ENCODE measurements at places on chromosomes 7 and 10.
A peak's percentile ranks its signal among the peaks of the same experiment; 100 is the strongest.

- DNase-seq: no peak
Observed at GRCh38 chr7:50492770-50493519, 42.8 kb upstream of the FIGNL1 start.

DNA sequence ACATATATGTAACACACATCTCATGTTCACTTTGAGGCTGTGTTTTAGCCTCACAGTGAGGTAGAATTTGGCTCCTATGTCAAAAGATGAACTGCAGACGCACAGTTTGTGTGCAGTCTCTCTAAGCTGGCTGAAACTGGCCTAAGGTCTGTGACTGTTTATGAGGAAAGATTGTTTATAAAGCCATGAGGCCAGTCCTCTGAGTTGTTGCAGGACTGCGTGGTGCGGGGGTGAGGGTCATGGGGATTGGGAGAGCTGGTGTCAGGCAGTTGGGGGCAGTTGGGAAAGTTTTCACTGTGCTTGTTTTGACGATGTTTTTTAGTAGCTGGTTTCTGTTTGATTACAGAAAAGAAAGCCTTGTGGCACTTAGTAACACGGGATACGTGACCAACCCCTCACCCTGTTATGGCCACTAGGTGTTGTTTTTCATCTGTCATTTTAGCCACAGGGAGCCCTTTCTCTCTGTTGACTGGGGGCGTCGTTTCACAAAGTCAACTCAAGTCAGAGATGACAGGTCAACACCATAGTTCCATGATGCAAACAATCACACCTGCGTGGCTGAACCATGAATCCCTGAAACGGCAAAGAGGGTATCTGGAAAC lies 310.9 kb downstream of the CCDC3 start:
- no peak for DNase-seq

DNA sequence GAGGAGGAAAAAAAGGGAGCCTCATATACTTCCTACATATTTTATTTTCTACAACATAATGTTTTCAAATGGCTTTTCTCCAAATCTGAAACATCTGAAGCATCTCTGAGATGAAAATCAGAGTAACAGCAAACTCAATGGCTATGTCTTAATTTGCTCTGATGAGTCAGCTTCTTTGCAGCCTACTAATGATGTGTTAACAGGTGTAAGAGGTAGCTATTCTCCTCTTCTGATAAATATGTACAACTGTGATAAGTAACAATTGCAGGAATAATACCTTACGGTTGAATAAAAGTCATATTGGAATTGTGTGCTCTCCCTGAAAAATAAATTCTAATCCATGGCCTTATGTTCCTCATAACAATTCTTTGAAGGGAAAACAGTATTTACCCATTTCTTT lies 45.2 kb downstream of the GNAT3 start:
- DNase-seq: no peak

GRCh38 chr7:66419210-66419609 lies 209.5 kb upstream of the KCTD7 start:
- DNase-seq: no peak

GRCh38 chr7:130959743-130960207 lies 225.8 kb upstream of the KLF14 start:
- DNase-seq: no peak

- DNase-seq: no peak
Observed at GRCh38 chr7:121301446-121302213, 27.2 kb upstream of the WNT16 start.

- DNase-seq: no peak
Observed at GRCh38 chr7:157961731-157962457, 625.1 kb downstream of the DNAJB6 start.

- no peak for DNase-seq
Observed at GRCh38 chr10:24477915-24478314, 245.8 kb downstream of the ARHGAP21 start.

DNA sequence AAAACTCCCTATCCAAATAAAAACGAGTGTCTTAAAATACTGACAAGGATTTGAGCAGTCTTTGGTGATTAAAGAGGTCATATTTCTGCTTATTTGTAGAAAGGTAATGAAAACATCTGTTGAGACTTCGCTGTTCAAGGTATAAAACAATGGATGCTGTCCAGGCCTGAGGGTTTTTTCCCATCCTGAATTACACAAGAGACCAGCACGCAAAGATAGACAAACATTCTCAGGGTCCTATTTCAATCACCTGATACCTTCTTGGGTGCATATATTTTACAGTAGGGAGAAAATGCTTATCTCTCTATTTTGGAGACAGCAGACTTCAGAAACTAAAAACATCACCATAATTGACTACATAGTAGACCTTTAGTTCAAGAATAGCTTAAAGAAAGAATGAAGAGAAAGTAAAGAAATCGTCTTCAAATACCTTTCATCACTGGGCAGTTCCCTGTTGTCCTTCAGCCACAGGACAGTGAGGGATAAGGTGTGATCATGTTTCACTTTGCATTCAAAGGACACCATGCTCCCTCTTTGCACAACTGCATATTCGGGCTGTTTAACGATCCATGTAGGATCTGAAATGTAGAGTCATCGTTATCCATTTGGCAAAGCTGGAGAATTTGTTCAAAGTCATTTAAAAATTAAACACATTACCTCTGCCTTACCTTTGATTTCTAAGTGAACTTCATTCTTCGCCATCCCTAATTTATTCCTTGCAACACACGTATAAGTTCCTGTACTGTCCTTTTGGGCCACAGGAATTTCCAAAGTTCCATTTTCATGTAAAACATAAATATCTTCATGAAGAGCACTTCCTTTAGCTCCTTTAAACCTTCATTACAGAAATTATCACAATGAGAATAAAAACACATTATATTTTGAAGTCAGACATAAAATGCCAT lies 63.7 kb upstream of the LAMB4 start:
- no peak for DNase-seq

DNA sequence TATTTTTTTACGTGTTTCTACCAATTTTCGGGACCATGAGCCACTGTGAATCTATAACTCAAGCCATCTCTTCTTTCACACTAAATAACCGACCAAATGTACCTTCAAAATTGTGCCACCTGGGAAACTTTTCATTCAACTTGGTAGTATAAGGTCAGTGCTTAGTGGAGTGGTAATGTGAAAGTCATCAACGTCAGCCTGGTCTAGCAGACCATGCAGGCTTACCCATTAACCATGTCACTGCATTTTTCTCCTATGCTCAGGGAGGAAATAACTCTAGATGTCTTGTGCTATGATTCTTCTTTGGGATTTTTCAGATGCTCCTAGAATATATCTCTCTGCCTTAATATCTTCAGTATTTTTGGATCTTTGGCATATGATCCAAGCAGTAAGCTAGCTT lies 1075.4 kb upstream of the POT1 start:
- no peak for DNase-seq

- no peak for DNase-seq
Observed at GRCh38 chr10:48542471-48543181, 62.2 kb downstream of the ARHGAP22 start.

DNA sequence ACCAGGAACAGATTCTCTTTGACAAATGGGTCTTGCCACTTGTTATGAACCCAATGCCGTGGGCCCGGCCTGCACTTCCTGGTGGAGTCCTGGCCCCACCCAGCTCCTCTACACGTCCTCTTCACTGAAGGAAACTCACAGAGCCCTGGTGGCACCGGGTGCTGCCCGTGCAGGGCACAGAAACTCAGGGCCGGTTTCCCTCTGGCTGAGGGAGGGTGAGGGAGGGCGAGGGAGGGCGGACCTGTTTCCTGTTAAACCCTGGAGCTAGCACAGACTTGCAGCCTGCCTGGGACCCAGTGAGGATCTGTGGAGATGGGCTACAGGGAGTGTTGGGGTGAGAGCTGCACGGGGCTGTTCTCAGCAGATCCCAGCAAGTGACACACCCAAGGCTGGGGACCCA lies 596.3 kb downstream of the PTPRN2 start:
- DNase-seq: no peak

- DNase-seq: peak; percentile 92
Observed at GRCh38 chr10:71880425-71881306, 29.6 kb upstream of the PSAP start.
